Natural killer cell treated with Interleukin-12 subunit alpha and Interleukin-12 subunit beta and Interleukin-15 and Interleukin-18, amount 100 ng/mL, for 72 hours (primary cell): ENCODE measurements at places on chromosomes 7 and 10. TPM values are rescaled to one million over a fixed set of nuclear protein-coding genes. Genes with fewer than 3 reads are reported as not detected.

GRCh38 chr10:76962851-76963250 lies 674.8 kb downstream of the KCNMA1 start:
- peaks cover 18% of the 10 kb centered on the region for H3K27me3 ChIP-seq
- no peaks in the 10 kb centered on the region for H3K36me3 ChIP-seq
- no peaks in the 10 kb centered on the region for H3K4me1 ChIP-seq
- no peak overlapping the region for H3K27ac ChIP-seq

DNA sequence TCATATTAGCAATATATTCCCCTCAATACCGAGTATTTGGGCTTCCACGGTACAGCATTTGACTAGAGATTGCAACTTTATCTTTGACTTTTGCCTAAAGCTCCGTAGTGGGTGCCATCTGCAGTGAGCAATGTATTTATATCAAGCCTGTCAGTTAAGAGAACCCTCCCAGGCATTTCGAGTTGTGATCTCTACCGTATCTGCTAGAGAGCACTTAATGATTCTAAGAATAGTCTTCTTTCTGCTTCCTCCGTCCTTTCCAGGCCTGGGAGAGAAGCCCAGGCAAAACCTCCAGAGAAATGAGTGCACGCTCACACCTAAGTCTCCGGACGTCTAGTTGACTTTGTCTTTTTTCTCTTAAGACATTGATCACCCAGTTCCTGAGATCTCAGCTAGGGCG lies 210.6 kb downstream of the KLF6 start:
- H3K27ac ChIP-seq = no peak overlapping the region
- no peak for DNase-seq

TMEM176A gene
- total RNA-seq = 0.64 TPM

- H3K27me3 ChIP-seq = no peaks in the 10 kb centered on the region
- H3K4me3 ChIP-seq = no peak overlapping the region
- H3K4me1 ChIP-seq = peaks cover 44% of the 10 kb centered on the region
- no peaks in the 10 kb centered on the region for H3K36me3 ChIP-seq
- DNase-seq = no peak
- H3K27ac ChIP-seq = peak overlapping the region; percentile 28
Observed at GRCh38 chr7:35676211-35676610, 18.7 kb downstream of the HERPUD2 start.

DNA sequence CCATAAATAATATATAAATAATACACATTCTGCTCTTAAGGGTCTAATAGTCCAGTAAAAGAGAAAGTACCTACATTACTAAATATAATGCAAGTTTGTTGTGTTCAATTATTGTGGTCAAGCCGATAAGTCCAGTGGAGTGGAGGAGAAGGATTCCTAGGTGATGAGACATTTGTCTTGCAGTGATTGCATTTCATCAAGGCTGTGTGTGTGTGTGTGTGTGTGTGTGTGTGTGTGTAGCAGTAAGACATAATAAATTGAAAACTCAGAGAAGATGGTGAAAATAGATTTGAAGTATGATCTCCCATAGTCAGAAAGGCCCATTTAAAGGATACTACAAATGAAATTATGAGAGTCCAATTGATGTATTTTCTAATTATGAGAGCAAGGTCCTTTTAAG lies 192.5 kb upstream of the SEMA3C start:
- no peak overlapping the region for H3K27ac ChIP-seq
- no peaks in the 10 kb centered on the region for H3K36me3 ChIP-seq
- no peaks in the 10 kb centered on the region for H3K4me1 ChIP-seq
- H3K27me3 ChIP-seq = no peaks in the 10 kb centered on the region

DNA sequence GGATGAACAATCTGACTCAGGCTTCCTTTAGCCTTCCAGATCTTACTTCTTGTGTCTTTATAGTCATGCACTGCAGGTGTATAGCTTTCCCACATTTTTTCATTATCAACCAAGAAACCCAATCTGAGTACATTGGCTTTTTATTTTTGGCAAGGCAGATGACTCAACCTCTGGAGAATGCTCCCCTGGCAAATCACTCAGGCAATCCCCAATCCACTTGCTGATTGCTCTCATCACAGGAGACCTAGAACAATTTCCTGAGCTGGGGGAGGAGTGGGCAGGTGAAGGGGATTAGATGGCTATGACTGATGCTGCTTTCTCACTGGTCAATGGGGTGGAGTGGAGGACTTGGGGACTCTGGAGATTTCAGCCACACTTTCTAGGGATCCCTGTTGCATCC lies 134.4 kb downstream of the SLC16A9 start:
- no peaks in the 10 kb centered on the region for H3K36me3 ChIP-seq
- H3K27ac ChIP-seq = no peak overlapping the region
- no peak for DNase-seq

FXYD4 gene
- not detected for total RNA-seq

DNA sequence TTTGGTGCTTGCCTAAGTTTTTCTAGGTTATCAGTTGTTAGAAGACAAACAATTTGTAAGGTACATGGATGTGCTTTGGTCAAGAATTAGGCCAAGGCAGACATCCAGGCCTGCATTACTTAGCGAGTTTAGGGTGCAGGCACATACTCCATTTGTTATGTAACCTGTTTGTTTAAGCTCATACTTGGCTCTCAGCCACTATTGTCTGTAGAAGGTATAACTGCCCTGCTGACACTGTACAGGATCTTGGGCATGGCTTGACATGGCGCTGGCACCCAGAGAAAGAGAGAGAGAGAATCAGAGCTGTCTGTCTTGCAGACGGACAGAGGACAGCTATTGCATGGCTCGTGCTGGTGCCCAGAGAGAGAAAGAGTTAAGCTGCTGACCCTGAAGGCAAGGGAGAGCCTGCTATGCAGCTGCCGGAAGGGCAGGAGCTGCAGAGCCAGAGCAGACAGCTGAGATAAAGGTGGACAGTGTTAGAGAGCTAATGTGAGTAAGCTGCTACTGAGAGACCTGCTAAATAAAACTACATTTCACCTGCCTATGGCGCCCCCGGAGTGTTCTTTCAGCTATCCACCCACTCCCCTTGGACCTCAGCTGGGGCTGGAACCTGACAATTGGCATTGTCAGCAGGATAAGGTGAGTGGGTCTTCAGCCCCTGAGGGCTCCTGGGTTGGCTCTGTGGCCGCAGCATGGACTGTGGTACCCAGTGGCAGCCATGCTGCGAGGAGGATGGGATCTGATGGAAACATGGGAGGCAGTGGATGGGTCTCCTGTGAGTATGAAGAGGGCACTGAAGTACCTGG lies 120.9 kb upstream of the TMEM106B start:
- H3K27me3 ChIP-seq = peaks cover 12% of the 10 kb centered on the region
- H3K4me3 ChIP-seq = no peak overlapping the region
- H3K27ac ChIP-seq = no peak overlapping the region
- no peak for DNase-seq
- H3K4me1 ChIP-seq = no peaks in the 10 kb centered on the region

FRAT2 gene
- total RNA-seq = 7.1 TPM

GRCh38 chr10:79189181-79189580 lies 120.4 kb downstream of the ZMIZ1 start:
- no peaks in the 10 kb centered on the region for H3K4me1 ChIP-seq
- no peak overlapping the region for H3K4me3 ChIP-seq
- DNase-seq = no peak
- H3K27ac ChIP-seq = no peak overlapping the region

- H3K36me3 ChIP-seq = peaks cover 32% of the 10 kb centered on the region
- H3K4me1 ChIP-seq = peaks cover 26% of the 10 kb centered on the region
- no peak for DNase-seq
- no peaks in the 10 kb centered on the region for H3K27me3 ChIP-seq
- no peak overlapping the region for H3K4me3 ChIP-seq
- H3K27ac ChIP-seq = no peak overlapping the region
Observed at GRCh38 chr10:6115824-6116350, 27.1 kb downstream of the RBM17 start.

BRAF gene
- total RNA-seq = 35.7 TPM

GRCh38 chr10:129323879-129324278 lies 143.2 kb upstream of the MGMT start:
- H3K4me1 ChIP-seq = no peaks in the 10 kb centered on the region
- no peak for DNase-seq
- H3K36me3 ChIP-seq = no peaks in the 10 kb centered on the region
- no peak overlapping the region for H3K27ac ChIP-seq
- peaks cover 16% of the 10 kb centered on the region for H3K27me3 ChIP-seq

KBTBD2 gene
- total RNA-seq = 38.8 TPM

- DNase-seq = no peak
- H3K27me3 ChIP-seq = no peaks in the 10 kb centered on the region
- H3K4me1 ChIP-seq = no peaks in the 10 kb centered on the region
- no peak overlapping the region for H3K27ac ChIP-seq
- no peak overlapping the region for H3K4me3 ChIP-seq
- no peaks in the 10 kb centered on the region for H3K36me3 ChIP-seq
Observed at GRCh38 chr10:55374060-55374459, 573.0 kb upstream of the PCDH15 start.

DNA sequence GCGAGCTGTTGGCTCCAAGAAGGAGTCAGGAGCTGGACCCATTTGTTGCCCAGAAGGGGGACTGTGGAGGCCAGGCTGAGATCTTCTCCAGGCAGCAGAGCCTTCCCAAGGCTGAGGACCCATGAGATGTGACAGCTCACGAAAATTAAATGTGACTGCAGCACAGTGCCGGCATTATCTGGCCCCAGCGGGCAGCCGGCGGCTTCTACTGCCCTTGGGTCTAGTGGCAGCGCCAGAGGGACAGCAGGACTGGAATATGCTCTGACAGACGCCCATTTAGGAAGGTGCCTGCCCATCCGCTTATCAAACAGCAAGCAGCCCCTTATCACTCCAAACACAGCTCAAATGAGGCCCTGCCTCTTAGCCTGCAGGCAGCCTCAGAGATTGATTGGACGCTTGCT lies 122.9 kb upstream of the LYZL2 start:
- H3K27ac ChIP-seq = no peak overlapping the region
- no peaks in the 10 kb centered on the region for H3K27me3 ChIP-seq
- no peak for DNase-seq
- no peaks in the 10 kb centered on the region for H3K36me3 ChIP-seq
- no peak overlapping the region for H3K4me3 ChIP-seq
- peaks cover 16% of the 10 kb centered on the region for H3K4me1 ChIP-seq

GRCh38 chr7:4613846-4614548 lies 68.1 kb upstream of the FOXK1 start:
- H3K27ac ChIP-seq = no peak overlapping the region
- peaks cover 3% of the 10 kb centered on the region for H3K27me3 ChIP-seq
- H3K36me3 ChIP-seq = no peaks in the 10 kb centered on the region
- peaks cover 8% of the 10 kb centered on the region for H3K4me1 ChIP-seq
- DNase-seq = no peak
- peak overlapping the region; percentile 66 for H3K4me3 ChIP-seq

DNA sequence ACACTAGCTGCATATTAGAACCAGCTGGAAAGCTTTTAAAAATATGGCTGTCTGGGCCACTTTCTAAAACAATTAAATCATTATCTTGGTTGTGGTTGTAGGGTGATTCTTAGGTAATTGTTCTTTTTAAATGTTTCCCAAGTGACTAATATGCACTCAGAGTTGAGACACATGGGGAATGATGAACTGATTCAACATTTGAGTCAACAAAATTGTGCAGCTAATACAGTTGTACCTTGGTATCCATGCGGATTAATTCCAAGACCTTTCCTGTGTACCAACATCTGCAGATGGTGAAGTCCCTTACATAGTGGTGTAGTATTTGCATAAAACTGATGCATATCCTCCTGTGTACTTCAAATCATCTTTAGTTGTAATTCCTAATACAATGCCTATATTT lies 242.2 kb downstream of the ATRNL1 start:
- H3K27ac ChIP-seq = no peak overlapping the region
- no peaks in the 10 kb centered on the region for H3K27me3 ChIP-seq
- no peaks in the 10 kb centered on the region for H3K4me1 ChIP-seq
- H3K36me3 ChIP-seq = no peaks in the 10 kb centered on the region
- no peak for DNase-seq

DNA sequence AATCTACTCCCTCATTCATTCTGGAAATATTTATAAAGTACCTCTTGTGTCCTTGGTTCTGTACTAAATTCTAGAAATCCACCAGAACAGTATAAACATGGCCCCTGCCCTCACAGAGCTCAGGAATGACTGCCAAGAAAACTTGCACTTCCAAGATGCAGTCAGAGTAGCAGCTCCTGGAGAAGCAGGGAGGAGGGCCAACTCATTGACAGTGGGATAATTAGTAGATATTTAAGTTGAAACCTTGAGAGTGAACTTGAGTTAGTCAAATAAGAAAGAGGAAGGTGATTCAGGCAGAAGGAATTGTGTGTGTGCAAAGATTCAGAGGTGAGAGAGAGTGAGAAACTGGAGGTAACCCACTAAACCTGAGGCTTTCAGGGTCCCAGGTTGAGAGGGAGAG lies 182.2 kb upstream of the INHBA start:
- H3K4me3 ChIP-seq = peak overlapping the region; percentile 1
- H3K27me3 ChIP-seq = no peaks in the 10 kb centered on the region
- peaks cover 22% of the 10 kb centered on the region for H3K36me3 ChIP-seq
- H3K4me1 ChIP-seq = peaks cover 61% of the 10 kb centered on the region
- DNase-seq = no peak

- peaks cover 15% of the 10 kb centered on the region for H3K4me1 ChIP-seq
- H3K4me3 ChIP-seq = peak overlapping the region; percentile 49
Observed at GRCh38 chr10:129962872-129963640, 1.0 kb downstream of the EBF3 start.

ZNF804B gene
- total RNA-seq = not detected
